Activated CD4-positive, CD25-positive, alpha-beta regulatory T cell treated with anti-CD3 and anti-CD28 coated beads, Interleukin-2, amount 50 U/mL, for 16 hours (primary cell): ENCODE measurements at places on chromosomes 7 and 10.

DNA sequence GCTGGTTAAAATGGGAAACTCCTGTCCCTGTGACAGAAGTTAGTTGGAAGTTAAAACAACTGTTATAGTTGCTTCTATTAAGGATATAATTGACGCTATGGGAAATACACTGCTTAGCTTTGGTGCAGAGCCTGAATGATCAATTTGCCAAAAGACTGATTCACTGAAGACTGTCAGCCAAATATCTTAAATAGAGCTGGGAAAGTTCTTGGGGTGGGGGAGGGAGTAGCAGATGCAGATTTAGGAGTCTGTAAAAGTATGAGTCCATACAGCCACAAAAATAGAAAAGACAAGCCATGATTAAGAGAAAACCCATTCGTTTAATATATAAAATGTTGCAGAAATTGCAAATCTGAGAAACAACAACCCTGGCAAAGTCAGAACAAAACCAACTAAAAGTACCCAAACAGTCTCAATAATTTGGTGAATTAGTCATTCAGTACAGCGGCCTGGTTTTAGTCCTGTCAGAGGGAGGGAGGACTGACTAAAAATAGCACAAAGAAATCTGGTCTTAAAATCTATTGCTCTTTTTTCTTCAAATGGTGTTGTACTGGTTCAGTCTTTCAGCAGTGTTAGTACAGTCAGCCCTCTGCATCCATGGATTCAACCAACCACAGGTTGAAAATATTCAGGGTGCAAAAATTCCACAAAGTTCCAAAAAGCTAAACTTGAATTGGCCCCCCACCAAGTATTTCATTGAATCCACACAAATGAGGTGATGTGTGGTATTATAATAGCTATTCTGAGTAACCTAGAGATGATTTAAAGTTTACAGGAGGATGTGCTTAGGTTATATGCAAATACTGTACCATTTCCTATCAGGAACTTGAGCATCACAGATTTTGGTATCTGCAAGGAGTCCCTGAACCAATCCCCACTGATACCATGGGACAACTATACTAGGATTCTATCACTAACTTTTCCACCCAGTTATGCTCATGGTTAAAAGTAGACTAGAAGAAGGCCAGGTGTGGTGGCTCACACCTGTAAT is 30.0 kb downstream of the STK17A start:
- DNase-seq: no peak

GRCh38 chr7:83581667-83582435 is 67.1 kb downstream of the SEMA3E start:
- no peak for DNase-seq

- DNase-seq: no peak
Observed at GRCh38 chr10:99976886-99977665, 32.7 kb downstream of the DNMBP start.

GRCh38 chr10:59036311-59037017 is 140.0 kb upstream of the PHYHIPL start:
- DNase-seq: no peak

DNA sequence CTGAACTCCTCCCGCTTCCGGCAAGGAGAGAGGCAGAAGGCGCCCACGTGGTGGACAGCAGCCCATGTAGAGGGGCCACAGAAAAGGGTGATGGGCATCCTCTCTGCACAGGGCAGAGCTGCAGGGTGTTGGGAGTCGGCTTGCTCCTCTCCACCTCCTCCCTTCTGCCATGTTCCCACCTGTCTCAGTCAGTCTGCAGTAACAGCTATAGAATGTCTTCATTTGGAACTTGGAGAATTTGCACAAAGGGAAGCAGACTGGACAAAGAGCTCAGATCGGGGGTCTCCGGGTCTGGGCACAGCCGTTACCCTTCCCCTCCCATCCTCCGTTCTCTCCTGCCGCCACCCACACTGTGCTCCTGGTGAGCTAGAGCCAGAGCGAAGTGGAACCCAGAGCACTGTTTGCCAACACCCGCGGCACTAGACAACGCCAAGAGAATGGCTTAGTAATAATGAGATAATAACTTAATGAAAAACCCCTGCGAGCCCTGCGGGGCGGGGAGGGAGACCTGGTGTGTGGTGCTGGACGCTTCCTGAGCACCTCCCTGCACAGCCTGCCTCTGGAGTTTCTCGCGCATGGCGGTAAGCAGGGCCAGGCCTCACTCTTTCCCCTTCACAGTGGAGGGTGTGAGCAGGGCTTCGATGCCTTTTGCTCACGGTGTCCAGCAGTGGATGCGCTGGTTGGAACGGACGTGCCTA is 254.7 kb downstream of the PAXIP1 start:
- no peak for DNase-seq

GRCh38 chr7:123987445-123987844 is 45.4 kb downstream of the TMEM229A start:
- no peak for DNase-seq

DNA sequence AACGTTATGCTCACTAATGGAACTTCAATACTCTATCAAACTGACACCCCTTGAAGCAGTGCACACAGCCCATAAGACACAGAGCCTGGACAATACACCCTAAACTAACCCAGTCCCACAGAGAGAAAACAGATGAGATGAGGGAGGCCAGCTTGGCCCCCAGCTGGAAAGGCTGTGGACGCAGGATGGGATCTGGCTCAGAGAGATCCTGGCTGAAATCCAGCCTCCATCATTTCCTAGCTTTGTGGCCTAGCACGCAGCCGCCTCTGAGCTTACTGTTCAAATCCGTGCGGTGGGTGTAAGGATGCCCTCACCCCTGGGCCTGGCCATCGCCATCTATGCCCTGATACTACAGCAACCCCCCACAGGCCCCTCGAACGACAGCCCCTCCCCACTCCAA is 32.7 kb downstream of the SNX8 start:
- no peak for DNase-seq

DNA sequence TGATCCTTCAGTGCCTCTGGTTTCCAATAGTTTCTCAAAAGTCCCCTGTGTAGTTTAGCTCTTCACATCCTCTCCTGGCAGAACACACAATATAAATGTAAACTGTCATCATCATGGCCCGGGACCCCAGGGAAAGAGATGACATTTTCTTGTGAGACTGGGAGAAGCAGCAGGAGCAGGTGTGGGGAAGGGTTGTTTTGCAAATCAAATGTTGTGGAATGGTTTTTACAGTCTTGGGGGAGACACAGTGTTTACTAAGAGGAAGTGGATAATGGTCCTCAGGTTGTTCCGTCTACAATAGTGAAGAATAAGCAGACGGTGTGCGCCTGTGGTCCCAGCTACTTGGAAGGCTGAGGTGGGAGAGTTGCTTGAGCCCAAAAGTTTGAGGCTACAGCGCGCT is 159.1 kb downstream of the SEC23IP start:
- no peak for DNase-seq

- DNase-seq: no peak
Observed at GRCh38 chr7:130662426-130662825, 6.1 kb downstream of the COPG2 start.

DNA sequence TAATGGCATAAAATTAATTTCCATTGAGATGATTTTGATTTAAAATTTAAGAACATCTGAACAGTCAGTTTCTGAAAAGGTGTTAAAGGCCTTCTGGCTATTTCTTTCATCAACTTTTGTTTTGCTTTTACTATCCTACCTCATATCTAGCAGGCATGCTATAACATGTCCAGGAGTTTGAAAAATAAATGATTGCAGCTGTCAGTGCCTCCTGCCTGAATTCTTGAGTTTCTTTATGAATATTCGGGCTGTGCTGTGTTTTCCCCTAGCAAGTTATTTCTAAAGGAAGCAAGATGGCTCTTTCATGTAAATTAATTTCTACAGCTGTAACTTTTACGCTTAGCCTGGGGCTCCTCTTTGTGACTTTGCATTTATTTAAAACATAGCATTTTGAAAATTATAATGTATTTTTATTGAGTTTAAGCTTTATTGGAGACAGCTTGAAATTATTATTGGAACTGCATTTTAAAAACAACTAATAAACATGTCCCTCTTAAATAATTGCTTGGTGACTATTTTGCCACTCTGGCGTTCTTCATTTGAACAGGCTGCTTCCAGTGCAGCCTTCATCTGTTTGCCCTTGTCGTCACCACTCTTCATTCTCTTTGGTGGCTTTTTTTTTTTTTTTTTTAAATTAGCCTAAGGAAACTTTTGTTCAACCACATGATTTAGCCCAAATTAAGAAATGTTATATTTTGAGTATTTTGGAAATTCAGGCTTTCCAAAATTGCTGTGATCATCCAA is 1083.4 kb upstream of the LRRN3 start:
- DNase-seq: no peak

DNA sequence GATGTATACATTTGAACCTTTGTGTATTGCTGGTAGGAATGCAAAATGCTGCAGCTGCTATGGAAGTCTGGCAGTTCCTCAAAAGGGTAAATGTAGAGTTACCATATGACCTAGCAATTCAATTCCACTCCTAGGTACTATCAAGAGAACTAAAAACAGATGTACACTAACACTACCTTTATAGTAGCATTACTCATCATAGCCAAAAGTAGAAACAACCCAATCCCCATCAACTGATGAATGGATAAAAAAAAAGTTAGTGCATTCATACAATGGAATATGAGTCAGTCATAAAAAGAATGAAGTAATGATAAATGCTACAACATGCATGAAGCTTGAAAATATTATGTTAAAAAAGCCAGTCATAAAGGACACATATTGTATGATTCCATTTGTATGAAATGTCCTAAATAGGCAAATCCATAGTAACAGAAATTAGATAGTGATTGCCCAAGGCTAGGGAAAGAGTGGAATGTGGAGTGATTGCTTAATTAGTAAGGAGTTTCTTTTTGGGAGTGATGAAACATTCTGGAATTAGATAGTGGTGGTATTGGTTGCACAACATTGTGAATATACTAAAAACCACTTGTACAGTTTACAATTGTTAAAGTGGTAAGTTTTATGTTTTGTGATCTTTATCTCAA is 96.4 kb upstream of the AOAH start:
- no peak for DNase-seq

DNA sequence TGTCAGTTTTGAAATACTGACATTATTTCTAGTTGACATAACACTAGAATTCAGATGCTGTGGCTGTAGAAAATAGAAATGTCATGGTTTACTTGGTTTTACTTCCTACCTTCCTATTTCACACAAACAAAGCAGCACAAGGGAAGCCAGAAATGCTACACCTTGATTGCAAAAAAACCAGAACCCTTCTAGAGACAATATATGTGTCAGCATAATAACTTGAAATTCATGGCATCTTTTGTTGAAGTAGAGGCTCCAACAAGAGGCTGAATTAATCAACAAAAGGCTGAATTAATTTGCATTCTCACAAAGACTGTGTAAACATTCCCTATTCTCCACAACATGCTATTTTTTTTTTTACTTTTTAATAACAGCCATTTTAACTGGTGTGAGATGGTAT is 25.2 kb downstream of the ZNF117 start:
- no peak for DNase-seq

DNA sequence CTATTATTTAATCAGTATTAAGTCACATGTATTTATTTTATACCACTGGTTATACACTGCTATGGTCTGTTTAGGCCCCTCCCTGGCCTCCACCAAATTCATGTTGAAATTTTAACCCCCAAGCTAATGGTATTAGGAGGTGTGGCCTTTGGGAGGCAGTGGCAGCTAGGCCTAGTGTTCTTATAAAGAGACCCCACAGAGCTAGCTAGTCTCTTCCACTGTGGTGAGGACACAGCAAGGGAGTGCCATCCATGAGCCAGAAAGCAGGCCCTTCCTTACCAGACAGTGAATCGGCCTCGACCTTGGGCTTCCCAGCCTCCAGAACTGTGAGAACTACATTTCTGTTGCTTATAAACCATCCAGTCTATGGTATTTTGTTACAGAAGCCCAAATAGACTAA is 28.7 kb downstream of the RBM48 start:
- no peak for DNase-seq

GRCh38 chr7:34451923-34452322 is 206.1 kb upstream of the NPSR1 start:
- no peak for DNase-seq

DNA sequence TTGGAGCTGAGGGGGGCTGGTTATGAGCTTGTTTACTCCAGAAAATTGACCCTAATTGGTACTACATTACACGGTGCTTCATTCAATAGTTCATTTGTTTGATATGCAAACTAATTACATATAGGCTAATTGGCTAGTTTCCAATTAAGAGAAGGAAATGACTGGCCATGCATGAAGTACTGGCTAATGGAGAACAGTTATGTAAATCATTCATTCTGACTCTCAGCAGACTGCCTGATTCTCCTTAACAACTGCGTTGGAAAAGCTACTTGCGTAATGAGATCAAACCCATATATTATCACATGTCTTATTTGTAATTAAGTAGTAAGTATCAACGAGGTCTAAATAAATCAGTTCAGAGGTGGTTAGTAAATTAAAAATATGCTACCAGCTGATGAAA is 81.8 kb upstream of the CTTNBP2 start:
- no peak for DNase-seq

DNA sequence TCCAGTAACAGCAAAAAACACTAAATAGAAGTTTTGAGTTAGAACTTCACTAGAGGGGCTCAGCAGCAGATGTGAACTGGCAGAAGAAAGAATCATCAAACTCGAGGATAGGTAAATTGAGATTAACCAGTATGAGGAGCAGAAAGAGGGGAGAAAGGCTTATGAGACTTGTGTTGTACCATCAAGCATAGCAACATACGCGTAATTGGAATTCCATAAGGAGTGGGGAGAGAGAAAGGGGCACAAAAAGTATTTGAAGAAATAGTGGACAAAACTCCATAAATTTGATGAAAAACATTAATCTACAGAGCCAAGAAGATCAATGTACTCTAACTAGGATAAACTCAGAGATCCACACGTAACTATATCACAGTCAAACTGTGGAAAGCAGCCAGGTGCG is 48.3 kb downstream of the RBAK start:
- no peak for DNase-seq

DNA sequence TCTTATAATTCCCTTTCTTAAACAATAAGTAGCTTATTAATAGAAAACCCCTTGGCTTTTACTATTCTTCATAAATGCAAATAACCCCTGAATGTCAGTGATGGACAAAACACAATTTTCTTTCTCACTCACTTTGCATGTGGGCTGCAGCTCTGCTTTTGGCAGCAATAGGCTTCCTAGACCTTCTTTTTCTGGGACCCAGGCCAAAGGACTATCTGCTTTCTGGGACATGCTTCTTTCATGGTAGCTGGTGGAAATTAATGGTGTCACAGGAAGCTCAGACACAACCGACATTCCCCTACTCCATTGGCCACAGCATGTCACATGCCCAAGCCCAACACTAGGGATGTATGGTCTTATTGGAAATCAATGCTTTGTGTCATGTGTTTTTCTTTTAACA is 134.3 kb upstream of the MDFIC start:
- no peak for DNase-seq
